ENCODE measurements at places on chromosomes 4 and X. TPM values are rescaled to one million over a fixed set of nuclear protein-coding genes. Genes with fewer than 3 reads are reported as not detected.

SMIM43 gene
- total RNA-seq, result not detected

TCEAL6 gene
- not detected for total RNA-seq

SPP1 gene
- total RNA-seq, result 0.10 TPM

KCNE5 gene
- not detected for total RNA-seq

OCIAD1 gene
- total RNA-seq, result 96.6 TPM

TMSB15C gene
- total RNA-seq, result 3.9 TPM

RBM47 gene
- 59.3 TPM for total RNA-seq

Measured in mononuclear cell (primary cell).